H54 (cell line): ENCODE measurements at places on chromosomes 4 and X.

DNA sequence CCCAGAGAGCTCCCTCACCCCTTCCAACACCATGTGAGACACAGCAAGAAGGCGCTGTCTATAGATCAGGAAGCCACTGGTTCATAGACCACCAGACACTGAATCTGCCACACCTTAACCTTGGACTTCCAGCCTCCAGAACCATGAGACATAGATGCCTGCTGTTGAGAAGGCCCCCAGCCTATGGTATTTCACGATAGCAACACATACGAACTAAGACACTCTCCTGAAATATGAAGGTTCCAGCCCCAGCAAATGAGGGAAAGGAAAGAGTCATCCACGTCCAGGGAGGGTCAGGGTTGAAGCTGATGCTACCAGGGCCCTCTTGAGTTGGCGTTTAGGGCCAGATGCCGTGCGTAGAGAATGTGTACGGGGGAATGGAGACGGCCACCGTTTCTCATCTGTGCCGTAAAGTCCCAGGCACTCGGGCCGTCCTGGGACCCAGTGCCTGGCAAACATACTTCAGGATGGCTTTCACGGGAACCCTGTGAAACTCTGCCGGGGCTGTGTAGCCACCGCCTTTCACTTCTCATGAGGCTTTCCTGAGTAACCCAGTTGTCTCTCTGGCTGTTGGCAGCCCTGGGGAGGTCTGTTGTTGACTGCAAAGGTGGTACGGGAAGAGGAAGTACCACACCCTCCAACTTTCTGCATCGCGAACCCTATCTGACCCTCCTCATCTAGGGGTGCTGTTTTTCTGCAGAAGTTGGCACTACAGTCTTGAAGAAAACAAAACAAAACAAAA lies 17.7 kb upstream of the P2RY8 start:
- no peak for DNase-seq

GRCh38 chrX:31658360-31658759 lies 586.5 kb upstream of the FTHL17 start:
- DNase-seq, result no peak

GRCh38 chr4:158906073-158906472 lies 137.2 kb downstream of the FNIP2 start:
- DNase-seq, result no peak

DNA sequence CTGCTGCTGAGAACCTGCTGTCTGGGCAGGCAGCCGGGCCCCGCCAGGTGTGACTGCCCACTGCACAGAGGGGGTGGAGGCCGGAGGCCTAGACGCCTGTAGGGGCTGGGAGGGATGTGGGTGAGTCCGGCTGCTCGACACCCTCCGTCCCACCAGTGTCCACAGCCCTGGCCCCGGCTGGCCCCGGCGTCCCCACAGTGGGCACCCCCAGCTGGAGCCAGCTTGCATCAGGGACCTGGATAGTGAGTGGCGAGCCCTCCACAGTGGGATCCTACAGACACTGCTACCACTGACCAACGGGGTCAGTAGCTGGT lies 34.7 kb upstream of the SPON2 start:
- DNase-seq, result no peak

- DNase-seq, result no peak
These were observed 35.9 kb upstream of the CXorf38 start for GRCh38 chrX:40683245-40683644.

DNA sequence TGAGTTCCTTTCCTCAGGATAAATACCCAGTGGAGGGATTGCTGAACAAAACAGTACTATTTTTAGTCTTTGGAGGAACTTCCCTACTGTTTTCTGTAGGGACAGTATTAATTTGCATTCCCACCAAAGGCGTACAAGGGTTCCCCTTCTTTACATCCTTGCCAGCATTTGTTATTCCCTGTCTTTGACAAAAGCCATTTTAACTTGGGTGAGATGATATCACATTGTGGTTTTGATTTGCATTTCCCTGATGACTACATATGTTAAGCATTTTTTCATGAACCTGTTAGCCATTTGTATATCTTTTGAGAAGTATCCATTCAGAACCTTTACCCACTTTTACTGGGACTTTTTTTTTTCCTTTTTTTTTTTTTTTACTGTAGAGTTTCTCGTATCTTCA lies 126.2 kb upstream of the ANXA10 start:
- DNase-seq, result no peak

DNA sequence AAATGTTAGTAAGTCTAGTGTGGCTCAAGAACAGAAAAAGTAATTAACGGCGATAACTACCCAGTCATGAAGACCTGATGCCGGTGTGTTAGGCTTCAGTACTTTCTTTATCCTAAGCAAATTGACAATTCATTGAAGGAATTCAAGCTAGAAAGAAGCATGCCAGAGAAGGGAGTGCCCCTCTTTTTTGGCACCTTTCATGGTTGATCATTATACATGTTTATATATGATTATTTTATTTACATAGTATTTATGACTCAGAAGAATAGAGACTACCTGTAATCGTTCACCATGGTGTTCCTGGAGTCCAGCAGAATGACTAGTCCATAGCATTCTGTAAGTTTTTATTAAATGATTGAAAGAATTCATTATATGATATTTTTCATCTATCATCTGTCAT lies 548.3 kb upstream of the SLIT2 start:
- DNase-seq, result no peak

GRCh38 chr4:109691411-109691920 lies 11.8 kb downstream of the CASP6 start:
- DNase-seq, result no peak

- DNase-seq, result no peak
These were observed 702.5 kb downstream of the ARAP2 start for GRCh38 chr4:35541888-35542213.

- DNase-seq, result no peak
These were observed 5.8 kb downstream of the ADRA2C start for GRCh38 chr4:3771939-3772495.

- DNase-seq, result peak; percentile 32
These were observed 76.9 kb upstream of the SCOC start for GRCh38 chr4:140296335-140297220.

- no peak for DNase-seq
These were observed 57.6 kb downstream of the N4BP2 start for GRCh38 chr4:40114206-40114605.

- DNase-seq, result no peak
These were observed at the start of gene CCDC158 for GRCh38 chr4:76420762-76421581. TSS of gene CCDC158 (minus strand) at chr4:76421141. CDS start at chr4:76403207, 17,934 bp downstream.

- DNase-seq, result no peak
These were observed 179.4 kb downstream of the FBXW7 start for GRCh38 chr4:152356428-152357034.

DNA sequence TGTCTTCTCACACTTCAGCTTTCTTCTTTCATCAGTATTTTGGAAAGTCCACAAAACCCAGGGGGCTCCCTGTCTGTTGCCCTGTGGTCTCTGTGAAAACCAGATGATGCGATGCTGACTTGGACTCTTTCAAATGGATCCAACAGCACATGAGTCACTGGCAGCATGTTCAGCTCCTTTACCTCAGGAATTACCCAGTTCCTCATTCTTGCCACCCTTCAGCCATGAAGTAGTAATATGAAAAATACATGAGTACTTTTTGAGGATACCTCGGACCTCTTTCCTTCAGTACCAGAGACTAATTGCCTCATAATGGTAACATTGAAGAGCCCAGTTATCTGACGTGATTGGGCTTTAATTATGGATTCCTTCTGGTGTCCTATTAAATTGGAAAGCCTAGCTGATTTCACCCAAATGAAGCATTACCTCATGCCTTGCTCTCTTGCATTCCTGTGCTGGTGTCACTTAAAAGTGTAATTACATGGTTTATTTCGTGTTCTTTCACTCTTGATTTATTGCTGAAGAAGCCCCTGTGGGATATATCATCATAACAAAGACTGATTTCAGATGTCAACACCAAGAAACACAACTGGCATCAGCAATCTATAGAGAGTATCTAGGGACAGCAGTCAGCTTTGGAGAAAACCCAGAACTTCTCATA lies 63.4 kb downstream of the NFKB1 start:
- peak; percentile 2 for DNase-seq

DNA sequence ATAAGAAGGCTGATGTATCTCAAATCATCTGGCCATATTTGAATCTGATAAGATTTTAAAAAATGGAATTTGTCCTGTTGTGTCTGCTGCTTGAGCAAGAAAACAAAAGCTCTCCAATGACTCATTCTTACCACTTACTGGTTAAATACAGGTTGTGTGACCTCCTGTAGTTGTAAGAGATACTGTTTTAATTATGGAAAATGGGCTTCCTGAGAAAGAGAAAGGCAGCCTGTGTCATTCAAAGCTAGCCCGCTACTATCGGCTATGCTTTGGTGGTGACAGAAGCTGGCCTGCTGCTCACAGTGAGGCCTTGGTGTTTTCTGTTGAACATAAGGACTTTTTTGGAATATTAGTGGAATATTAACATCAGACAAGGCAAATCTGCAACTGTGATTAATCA lies 1722.1 kb upstream of the PCDH10 start:
- DNase-seq, result no peak

DNA sequence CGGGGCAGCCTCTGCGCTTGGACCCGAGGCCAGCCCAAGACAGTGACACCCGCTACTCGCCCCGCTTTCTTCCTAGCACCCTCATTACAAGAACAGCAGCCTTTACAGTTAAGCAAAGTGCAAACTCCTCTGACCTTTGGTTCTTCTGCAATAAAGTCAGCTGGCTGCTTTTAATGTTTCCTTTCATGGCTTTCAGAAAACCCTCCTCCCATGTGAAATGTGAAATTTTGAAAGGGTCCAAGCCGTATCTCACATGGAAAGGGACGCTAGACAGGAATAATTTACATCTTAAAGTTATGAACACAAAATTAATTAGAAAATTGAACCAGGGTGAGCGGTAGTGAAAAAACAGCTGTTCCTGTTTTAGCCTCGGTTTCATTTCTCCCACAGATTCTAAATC lies 520.1 kb upstream of the FRG1 start:
- DNase-seq, result no peak

- DNase-seq, result no peak
These were observed 61.3 kb downstream of the SPINK2 start for GRCh38 chr4:56760183-56760582.

DNA sequence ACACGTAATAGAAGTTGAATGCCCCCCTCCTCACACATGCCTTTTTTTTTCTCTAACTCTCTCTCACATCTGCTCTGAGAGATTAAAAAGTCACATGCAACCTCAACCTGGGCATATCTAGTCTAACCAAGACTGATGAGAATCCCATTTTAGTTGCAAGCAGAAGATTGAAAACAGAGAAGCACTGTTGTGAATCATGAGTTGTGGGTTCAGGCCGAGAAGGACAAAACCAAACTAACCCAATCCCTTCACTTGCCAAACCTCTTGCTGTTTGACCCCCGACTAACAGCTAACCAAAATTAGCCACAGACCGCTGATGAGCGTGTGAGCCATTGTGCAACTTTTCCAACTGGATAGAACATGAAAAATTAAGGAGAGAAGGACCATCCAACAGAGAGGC lies 31.8 kb downstream of the CXCL1 start:
- DNase-seq, result no peak

DNA sequence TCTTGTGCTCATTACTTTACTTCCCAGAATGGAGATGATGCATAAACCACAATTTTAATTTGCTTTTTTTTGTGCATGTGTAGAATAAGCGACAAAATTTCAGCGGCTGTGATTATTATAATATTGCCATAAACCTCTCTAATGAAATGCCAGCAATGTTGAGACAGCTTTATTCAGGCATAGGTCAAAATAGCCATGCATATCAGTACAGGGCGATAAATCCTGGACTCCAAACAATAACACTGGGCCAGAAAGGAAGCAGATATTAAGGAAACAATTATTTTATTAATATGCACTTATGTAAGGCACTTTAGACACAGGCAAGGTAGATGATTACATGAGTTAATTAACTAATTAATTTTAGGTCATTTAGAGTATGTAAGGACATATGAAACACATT lies 47.1 kb downstream of the ARHGEF38 start:
- no peak for DNase-seq

DNA sequence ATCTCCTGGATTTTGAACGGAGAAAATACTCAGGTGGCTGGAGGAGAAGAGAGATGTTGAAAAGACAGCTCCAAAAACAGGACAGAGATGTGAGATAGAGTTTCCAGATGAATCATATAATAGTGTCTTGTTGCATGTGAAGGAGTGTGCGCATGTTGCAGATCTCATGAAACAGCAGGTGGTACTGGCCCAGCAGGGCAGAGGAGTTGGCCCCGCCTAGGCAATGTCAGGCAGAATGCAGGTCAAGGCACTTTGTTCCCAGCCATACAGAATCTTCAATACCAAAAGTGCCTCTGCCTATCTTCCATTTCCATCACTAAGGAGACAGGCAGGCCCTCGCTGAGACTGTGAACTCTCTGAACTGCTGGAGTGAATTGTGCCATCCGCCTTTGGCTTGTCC lies 63.9 kb upstream of the FAT1 start:
- no peak for DNase-seq

DNA sequence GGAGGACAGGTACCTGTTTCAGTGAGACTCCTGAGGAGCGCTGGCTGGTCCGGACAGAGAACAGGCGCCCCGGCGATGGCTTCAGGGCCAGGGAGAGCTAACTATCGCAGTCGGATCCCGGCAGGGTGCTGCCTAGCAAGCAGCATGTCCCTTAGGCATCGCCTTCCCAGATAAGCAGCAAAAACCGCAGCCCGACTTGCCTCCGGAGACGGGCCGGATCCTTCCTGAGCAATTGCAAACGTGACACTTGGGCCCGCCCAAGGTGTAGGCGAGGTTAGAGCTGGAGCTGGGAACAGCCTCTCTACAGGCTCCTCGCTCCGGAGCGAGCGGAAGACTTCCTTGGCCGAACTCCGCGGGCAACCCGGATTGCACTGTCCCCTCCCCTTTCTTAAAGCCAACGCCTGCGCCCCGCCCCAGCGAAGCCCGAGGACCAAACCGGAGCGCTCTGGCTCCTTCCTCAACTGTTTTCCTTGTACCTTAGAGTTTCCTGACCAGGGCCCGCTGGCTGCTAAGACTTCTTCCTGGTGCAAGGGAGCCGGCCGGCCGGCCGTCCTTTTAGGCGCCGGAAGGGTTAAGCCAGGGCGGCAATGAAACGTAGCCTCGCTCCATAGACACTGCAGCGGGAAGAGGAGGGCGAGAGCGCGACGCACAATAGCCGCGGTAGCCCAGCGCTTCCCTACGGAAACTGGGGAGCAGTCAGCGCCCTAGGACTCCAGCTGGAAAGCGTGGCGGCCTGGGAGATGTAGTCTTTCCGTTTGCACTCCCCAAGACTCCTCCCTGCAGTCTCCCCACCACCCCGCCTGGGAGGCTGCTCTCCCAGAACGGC lies at the start of gene OPHN1:
TSS of gene OPHN1 (minus strand) at position 341 of the 826 bp plus-strand sequence. CDS start 475 bp downstream, outside the sequence.
- DNase-seq, result peak; percentile 56

GRCh38 chrX:1656379-1656778 lies 41.5 kb downstream of the ASMT start:
- DNase-seq, result no peak

DNA sequence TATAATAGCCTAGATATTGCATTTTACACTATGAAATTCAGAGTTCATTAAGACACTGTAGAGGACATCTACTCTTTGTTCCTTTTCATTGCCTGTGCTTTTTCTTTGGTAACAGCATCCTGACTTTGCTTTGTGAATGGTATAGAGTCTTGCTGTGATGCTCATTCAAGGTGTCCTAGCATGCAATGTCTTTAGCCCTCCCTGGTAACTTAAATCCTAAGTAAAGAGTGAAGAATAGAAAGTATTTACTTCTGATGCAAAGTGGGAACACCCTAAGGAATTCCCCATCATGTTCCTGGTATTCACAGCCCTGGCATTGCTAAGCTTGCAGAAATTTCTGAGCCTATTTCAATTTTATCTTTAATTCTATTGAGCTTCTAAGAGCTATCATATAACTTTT lies 400.1 kb downstream of the FAT4 start:
- no peak for DNase-seq
